ENCODE measurements at places on chromosomes 6 and 20.

DNA sequence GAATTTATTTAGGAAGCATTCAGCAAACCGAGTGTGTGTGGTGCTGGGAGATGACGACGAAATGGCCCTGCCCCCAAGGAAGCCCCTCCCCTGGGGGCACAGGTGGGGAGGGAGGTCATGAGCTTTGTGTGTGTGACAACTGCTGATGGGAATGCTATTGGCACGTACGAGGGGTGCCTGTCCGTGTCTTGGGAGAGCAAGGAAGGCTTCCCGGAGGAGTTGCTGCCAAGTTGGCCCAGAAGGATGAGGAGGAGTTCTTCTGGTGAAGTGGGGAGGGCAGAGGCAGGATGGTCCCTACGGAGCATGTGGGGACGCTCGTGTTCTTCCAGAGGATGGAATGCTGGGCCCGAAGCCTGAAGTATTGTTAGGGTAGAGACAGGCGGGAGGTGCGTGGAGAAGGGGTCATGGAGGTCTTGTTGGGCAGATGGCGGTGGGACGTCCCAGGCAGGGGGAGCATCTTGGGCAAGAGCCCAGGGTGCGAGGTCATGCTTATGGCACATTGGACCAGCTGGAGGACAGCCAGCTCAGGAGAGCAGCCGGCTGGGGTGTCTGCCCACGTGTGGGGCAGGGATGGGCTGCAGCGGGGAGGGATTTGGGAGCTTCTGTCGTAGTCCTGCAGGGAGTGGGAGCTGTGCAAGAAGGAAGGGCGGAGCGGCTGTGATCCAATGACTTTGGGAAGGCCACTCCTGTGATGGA is 46.1 kb downstream of the SYNJ2 start:
- DNase-seq = no peak

- no peak for DNase-seq
Observed at GRCh38 chr6:125927761-125928160, 28.8 kb upstream of the HINT3 start.

DNA sequence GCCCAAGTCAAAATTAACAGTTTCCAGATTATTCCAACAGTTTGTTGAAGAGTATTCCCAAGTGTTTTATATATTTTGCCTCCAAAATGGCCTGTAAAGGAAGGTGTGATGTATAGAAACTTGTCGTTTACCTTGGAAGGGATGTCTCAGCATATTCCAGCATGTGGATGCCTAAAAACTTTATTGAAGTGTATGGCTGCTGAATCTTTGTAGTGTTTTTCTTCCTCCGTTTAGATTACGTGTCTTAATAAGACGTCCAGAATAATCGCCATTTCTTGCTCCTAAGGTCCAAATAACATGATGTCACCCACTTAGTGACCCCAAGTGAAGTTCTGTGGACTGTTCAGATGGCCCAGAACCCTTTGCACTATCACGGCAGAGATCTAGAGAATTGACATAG is 18.0 kb upstream of the SF3B5 start:
- DNase-seq = no peak

- DNase-seq = no peak
Observed at GRCh38 chr6:100573166-100573565, 108.4 kb upstream of the SIM1 start.

DNA sequence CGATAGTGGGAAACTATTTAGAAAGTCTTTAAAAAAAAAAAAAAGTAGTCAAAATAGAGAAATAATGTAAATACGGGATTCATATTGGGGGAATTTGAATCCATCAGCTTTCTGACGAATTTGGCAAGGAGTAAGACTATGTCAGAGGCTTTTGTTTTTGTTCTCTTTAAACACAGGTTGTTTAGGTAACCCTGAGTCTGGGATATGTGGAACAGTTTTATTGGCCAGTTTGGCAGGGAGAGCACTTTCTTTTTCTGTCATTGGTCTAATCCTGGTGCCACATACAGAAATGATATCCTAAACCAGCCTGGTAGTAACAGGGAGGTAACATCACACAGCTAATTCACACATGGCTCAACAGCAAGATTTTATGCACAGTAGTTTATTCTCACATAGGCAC is 27.7 kb downstream of the HAO1 start:
- no peak for DNase-seq

DNA sequence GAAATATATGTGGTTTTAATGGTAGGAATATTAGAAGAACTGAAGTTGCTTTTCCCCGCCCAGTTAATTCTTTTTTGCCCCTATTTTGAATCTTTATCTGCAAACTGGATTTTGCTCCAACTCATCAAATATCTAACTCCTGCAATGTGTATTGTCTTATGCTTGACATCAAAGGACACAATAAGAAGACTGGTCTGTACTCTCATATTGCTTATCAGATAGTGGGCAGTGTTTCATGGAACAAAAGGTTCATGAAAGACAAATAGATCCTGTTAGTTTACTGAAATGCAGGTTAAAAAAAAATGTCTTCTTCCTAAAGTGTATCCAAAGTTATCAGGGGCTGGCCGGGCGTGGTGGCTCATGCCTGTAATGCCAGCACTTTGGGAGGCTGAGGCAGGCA is 27.7 kb upstream of the GTF3C6 start:
- no peak for DNase-seq

- no peak for DNase-seq
Observed at GRCh38 chr6:125987026-125987617, 782 bp downstream of the TRMT11 start.

- no peak for DNase-seq
Observed at GRCh38 chr20:258269-258858, 840 bp downstream of the DEFB132 start.

DNA sequence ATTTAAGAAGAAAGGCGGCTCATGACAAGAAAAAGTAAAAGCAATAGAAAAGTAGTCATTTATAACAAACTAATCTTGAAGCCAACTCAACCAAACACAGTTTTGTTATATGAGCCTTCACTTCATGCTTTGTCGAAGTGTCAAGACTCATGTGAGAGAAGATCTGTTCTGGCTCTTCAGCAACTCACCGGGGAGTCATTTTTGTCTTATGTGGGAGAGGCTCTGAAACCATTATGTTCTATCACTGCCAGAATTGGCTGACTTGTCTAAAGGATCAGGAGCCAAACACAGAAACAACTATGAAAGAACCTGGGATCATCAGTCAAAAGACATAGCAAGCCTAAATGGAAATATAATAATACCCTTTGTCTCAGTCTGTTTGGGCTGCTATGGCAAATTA is 105.2 kb downstream of the CDK19 start:
- no peak for DNase-seq

DNA sequence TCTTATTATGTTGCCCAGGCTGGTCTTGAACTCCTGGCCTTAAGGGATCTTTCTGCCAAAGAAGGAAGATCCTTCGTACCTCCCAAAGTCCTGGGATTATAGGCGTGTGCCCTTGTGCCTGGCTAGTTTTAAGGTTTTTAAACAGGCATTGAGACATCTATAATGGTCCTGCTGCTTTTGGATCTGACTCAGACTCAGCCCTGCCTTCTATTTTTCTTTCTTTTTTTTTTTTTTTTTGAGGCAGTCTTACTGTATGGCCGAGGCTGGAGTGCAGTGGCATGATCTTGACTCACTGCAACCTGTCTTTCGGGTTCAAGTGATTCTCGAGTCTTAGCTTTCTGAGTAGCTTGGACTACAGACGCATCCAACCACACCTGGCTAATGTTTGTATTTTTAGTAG is 73.7 kb downstream of the PHF20 start:
- DNase-seq = no peak

DNA sequence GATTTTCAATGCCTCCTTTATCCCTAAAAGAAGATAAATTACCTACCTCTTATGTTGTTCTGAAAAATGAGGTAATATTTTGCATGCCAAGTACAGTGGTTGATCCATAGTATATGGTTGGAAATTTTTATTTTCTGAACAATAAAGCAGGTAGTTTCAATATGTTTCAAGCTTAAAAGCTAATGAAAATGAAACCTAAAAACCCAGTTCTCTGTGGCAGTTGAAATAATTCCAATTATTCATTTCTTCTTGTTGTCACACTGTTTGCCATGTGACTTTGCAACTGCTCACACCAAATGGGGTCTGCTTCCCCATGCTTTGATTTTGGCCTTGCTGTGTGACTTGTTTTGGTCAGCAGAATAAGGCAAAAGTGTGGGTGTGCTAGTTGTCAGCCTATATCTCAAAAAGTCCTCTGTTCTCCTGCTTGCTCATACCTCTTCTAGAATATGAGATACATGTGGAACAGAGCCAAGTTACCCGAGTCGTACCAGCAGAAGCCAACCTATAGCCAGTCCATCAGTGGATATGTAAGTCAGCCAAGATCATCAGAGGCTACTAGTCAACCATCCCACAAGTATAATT is 197.2 kb upstream of the THEMIS start:
- no peak for DNase-seq

GRCh38 chr20:61954276-61955021 is 111.2 kb downstream of the TAF4 start:
- peak; percentile 10 for DNase-seq

- no peak for DNase-seq
Observed at GRCh38 chr6:18135171-18135570, 12.7 kb upstream of the NHLRC1 start.

GRCh38 chr20:52231230-52231746 is 39.7 kb upstream of the ZFP64 start:
- no peak for DNase-seq
